ENCODE measurements at places on chromosomes 11 and 22. TPM values are rescaled to one million over a fixed set of nuclear protein-coding genes. Genes with fewer than 3 reads are reported as not detected.

MRGPRX4 gene
- total RNA-seq: not detected

DDX6 gene
- 46.7 TPM for total RNA-seq

OR6X1 gene
- not detected for total RNA-seq

TNNI2 gene
- not detected for total RNA-seq

OR5P2 gene
- total RNA-seq: not detected

KLHL35 gene
- not detected for total RNA-seq

TTLL12 gene
- 37.1 TPM for total RNA-seq

OR9Q2 gene
- total RNA-seq: not detected

CBLIF gene
- not detected for total RNA-seq

TMEM123 gene
- 93.3 TPM for total RNA-seq

DDI1 gene
- total RNA-seq: not detected

BIK gene
- 8.6 TPM for total RNA-seq

DNA sequence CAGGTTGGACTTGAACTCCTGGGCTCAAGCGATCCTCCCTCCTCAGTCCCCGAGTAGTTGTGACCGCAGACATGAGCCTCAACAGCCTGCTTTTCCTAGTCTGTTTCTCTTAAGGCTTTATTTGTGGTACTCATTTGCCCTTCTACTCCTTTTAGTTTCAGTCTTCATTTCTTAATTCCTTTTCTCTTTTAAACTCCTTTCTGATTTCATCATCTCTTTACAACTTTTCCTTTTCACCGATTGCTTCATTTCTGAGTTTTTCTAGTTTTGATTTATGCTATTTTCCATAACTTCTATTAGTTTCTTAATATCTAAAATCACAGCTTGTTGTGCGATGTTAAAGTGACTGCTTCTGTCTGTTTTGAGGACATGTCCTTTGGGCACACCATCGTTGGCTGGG is 17.3 kb upstream of the MRGPRF start:
- no peak for DNase-seq

- DNase-seq: no peak
Observed at GRCh38 chr11:7564803-7565202, 51.0 kb downstream of the PPFIBP2 start.

GRCh38 chr11:69841170-69841858 is 22.1 kb upstream of the FGF3 start:
- DNase-seq: no peak

GRCh38 chr11:1084561-1085439 is 10.1 kb downstream of the MUC2 start:
- DNase-seq: no peak

GRCh38 chr22:17229991-17230630 is 10.9 kb upstream of the ADA2 start:
- DNase-seq: no peak

DNA sequence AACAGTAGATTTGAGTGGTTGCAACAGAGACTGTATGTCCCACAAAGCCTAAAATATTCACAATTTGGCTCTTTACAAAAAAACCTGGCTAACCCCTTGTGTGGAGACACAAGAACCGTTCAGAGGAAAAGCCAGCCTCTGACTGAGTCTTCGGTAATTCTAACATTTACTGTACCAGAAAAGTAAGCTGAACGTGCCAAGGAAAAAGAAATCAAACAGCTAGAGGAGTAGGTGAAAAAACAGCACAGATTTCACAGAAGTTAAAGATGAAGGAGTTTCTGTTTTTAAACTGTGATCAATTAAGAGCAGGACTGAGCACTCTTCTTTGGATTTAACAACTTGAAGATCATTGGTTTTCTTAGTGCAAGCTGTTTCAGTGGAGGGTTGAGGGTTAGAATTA is 424.7 kb upstream of the KIRREL3 start:
- DNase-seq: no peak

GRCh38 chr11:12842933-12843636 is 166.0 kb upstream of the RASSF10 start:
- DNase-seq: peak; percentile 72

GRCh38 chr11:130037881-130038585 is 31.7 kb upstream of the APLP2 start:
- DNase-seq: peak; percentile 42

GRCh38 chr11:72217841-72218240 is 1.2 kb downstream of the FOLR2 start:
- DNase-seq: no peak

DNA sequence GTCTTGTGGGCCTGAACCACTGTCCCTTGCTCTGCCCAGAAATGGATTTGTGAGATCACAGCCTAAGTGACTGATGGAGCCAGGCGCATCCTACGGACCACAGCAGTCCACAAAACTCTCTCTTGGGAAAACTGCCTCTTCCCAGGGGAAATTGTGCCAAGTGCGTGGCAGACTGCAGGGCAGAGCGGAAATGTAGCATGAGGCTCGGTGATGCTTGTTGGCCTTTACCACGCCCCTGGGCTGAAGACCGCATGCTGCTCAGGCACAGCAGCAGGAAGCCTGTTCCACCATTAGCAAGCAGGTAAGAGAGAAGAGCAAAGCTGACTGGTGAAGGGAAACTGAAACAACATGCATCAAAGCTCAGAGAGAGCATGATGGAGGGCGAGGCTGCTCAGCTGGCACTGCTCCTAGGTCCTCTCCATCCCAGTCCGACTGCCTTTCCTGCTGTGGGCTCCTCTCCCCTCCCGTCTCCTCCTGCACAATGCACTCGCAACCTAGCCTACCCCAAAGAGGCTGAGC is 26.5 kb upstream of the SCARF2 start:
- DNase-seq: no peak

- no peak for DNase-seq
Observed at GRCh38 chr11:97607291-97608000, 1217.6 kb downstream of the JRKL start.

- DNase-seq: no peak
Observed at GRCh38 chr22:30890686-30891442, 77.7 kb downstream of the MORC2 start.

DNA sequence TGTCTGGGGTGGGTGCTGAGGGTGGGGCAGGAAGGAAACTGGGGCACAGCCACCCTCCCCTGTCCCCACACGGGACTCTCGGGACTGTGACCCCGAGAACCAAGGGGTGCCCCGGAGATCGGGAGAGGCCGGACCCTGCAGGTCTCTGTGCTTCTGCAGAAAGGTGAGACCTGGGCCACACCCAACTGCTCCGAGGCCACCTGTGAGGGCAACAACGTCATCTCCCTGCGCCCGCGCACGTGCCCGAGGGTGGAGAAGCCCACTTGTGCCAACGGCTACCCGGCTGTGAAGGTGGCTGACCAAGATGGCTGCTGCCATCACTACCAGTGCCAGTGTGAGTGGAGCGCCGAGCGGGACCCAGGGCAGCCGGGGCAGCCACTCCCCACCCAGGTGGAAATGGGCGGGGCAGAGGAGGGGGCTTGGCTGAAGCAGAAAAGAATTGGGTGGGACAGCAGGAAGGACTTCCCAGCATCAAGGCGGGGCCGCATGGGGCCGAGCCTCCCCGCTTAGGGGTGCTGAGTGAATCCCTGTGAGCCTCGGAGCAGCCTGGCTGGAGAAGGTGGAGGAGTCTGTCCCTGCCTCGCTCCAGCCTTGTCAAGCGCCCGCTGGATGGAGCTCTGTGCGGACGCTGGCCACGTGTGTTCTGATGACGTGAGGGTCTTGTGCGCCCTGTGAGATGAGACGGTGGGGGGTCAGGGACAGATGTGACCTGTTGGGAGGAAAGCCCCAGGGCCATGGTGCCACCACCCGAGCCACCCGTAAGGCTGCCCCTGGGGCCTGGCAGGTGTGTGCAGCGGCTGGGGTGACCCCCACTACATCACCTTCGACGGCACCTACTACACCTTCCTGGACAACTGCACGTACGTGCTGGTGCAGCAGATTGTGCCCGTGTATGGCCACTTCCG is 29.3 kb upstream of the MUC5B start:
- DNase-seq: no peak

GRCh38 chr22:46288846-46289243 is 7.8 kb upstream of the GTSE1 start:
- DNase-seq: no peak

DNA sequence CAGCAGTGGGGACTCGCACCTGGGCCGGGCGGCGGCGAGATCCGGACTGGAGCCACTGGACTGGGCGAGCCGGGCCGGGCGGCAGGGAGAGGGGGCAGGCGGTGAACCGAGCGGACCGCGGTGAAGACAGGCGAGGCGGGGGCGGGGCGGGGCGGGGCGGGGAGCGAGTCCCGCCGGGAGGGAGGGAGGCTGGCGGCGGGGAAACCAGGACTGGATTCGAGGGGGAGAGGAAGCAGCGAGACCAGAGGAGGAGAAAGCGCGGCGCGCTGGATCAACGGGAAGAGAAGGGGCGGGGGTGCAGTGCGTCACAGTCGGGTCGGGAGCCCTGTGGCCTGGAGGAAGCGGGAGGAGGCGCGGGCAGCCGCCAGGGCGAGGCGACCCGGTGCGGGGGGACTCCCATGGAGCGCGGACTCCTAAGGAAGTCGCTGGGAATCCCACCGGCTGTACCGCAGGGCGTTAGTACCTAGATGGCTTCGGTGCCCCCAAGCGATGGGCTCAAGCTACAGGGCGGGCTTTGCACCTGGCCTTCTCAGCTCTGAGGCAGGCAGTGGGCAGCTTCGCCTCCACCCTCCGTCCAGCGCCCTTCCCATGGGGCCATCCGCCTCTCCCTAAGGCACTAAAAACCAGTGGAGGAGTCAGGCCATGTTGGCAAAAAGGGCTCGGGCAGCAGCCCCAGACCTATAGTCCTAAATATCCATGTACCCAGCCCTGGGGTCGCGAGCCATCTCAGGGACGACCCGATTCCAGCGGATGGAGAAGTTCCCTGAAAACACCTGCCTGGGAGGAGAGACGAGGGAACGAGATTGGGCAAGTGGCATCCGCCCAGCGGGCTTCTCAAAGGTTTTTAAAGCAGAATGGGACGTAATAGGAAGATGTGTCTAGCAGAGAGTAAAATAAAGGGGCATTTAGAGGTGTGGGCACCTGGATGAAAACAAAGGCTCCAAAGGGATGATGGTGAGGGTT is at the start of gene TMEM121B:
Gene TMEM121B (minus strand): TSS at position 128 of the 963 bp plus-strand sequence. CDS start 233 bp downstream, outside the sequence.
- DNase-seq: peak; percentile 25

DNA sequence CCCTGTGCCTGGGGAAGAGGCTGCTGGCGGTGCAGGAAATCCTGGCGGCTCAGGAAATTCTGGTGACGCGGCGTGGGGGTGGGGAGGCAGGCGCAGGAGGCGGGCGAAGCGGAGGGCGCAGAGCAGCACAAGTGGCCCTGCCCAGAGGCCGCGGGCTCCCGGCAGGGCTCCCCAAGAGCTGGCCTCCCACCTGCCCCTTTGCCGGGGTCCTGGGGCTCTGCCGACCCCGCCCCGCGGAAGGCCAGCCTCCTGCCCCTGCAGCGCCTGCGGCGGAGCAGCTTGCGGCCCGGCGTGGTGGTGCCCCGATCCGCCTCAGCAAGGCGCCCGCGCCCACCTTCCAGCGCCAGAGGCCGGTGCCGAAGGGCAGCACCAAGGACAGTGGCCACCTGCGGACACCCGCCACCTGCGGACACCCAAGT is 100.2 kb upstream of the OR4C13 start:
- no peak for DNase-seq

- peak; percentile 58 for DNase-seq
Observed at GRCh38 chr22:44723801-44724200, 21.8 kb downstream of the PRR5 start.

- no peak for DNase-seq
Observed at GRCh38 chr11:44310463-44311272, 729 bp upstream of the ALX4 start.

DNA sequence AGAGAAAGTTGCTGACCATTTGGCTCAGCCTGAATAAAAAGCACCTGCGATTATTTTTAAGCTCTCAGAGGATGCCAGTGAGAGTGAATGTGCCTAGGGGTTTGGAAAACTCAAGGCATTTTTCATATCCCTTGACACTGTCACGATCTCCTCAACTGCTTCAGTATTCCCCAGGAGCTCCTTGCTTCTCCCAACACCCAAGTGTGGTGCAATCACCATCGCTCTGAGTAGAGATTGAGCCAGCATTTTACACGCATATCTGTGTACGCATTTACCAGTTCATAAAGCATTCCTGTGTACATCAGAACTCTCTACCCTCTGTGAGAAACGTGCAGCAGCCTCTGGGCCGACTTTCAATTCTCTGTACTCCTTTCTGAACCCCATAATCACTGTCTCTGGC is 1.3 kb downstream of the SRRD start:
- DNase-seq: no peak

- no peak for DNase-seq
Observed at GRCh38 chr11:112394304-112394703, 133.6 kb upstream of the PLET1 start.

GRCh38 chr11:59212744-59213631 is at the start of gene MPEG1:
Gene MPEG1 (minus strand): TSS chr11:59212927. CDS start chr11:59212865, 62 bp downstream.
- no peak for DNase-seq

DNA sequence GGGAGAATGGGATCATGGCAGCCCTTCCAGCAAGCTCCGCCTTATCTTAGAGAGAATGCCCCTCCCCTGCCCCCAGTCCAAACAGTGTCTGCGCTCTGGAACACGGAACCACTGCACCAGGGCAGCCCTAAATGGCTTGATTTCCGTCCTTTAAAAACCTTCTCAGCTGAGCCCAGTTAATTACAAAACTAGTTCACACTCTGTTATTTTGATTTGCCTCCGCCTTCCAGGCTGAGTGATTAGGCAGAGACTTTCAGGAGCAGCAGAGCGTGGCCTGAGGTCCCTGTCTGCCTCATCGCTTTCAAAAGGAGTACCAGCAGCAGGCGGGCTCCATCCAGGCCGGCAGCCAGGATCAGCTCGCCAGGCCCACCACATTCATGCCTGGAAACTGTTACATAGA is 313.0 kb downstream of the BRD1 start:
- no peak for DNase-seq

GRCh38 chr11:11422411-11423128 is 69.5 kb upstream of the CSNK2A3 start:
- DNase-seq: no peak

- no peak for DNase-seq
Observed at GRCh38 chr22:17732251-17732854, 41.9 kb downstream of the BID start.

DNA sequence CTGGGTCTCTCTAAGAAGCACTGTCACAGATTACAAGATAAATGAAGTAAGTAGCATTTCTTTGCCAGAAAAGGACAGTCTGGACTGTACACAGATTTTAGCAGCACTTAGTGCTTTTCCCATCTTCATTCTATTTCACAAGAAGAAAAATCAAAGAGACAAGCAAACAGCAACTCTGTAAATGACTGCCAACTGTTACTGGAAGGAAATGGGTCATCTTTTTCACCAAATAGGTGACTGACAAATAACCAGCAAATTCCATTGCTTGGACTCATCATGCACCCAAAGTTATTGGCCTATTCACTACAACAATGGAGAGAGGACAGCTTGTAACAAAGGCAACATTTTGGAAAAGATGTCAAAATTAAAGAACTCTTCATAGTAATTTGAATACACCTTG is 28.9 kb upstream of the CARD18 start:
- peak; percentile 18 for DNase-seq

DNA sequence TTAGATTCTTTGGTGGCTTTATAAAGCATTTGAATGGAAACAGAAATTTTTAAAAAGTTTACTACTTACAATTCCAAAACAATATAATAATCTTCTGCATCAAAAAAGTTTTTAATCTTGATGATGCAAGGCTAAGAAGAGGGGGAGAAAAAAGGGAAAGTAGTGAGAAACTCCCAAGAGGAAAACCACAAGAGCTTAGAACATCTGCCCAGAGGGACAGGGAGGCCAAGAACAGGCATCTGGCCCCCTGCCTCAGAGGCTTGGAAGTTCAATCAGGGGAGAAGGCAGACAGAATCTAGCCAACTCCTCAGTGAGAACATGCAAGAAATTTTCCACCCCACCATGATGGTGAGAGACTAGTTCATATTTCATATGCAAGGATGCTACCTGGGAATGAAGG is 23.8 kb upstream of the TTC28 start:
- no peak for DNase-seq
